ENCODE measurements at places on chromosomes 7 and 10.

DNA sequence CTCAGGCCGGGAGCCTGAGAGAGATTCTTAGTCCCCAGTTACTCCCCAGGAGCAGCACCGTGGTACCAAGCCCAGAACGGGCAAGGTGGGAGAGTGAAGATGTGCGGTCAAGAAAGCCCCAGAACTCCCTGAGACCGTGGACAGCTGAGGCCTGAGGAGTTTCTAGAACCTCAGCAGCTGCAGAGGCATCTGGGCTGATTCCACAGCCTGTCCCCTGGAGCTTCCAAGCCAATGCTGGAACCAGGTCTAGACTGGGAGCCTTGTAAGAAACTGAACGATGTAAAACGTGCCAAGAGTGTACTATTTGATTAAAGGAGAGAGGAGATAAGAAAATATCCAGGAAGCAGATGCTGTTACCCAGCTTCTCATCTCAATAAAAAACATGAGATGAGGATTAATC is 366.3 kb downstream of the TNS3 start:
- DNase-seq = no peak

- no peak for DNase-seq
Observed at GRCh38 chr10:23067337-23067736, 28.0 kb upstream of the MSRB2 start.

DNA sequence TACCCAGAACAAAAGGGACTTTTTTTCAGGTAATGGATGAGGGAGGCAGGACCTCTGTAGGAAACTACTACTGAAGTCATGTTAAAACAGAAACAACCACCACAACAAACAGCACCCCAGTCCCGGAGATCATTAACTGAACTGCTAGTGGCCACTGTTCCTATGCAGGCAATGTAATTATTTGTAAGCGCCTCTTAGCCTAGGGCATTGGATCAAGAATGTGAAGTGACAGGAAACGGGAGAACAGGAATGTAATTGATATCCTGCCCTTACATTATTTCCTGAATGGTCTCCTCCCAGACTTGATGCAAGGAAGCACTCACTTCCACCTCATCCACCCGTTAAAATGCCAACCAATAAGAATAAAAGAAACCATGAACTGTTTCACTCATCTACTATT is 16.7 kb upstream of the GAD2 start:
- no peak for DNase-seq

DNA sequence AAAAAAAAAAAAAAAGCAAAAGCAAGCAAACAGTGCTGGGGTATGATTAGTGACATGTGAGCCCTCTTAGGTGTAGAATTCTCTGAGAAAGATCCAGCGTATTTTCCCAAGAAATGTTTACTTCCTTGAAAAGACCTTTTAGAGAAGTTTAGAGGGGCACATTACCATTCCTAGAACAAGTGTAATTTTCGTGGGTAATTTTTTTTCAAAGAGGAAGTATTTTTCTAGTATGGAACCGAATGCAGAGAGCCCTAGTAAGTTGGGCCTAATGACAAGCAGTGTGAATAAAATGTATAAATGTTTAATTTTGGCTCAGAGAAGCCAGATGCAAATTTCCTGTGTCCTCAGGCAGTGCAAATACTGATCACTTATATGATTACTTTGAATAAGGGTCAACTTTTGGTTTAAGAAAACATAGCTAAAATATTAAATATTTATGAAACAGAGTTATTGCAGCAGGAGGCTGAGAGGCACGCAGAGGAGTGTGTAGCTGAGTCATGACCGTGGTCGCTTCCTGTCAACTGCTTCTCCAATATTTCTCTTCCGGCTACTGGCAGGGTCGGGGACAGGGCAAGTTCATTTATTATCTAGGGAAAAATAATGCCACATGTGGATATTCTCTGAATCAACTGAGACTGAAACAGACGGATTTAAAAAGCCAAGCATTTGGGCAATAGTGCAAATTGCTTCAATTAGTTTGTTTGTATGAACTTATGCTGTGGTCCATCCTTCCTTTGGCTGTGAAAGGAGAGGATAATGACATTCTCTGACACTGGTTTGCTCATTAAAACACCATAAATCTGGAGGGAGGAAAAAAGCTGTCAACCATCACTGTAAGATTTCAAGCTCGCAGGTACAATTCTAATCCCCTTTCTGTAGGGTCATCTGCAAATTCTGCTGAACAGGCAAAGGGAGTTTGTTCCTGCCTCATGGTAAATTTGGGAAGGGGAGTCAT is 495.2 kb downstream of the GLRX3 start:
- DNase-seq = no peak

GRCh38 chr10:12934777-12935176 is 66.7 kb downstream of the CCDC3 start:
- no peak for DNase-seq

GRCh38 chr7:23254051-23254681 is 7.6 kb downstream of the GPNMB start:
- no peak for DNase-seq

DNA sequence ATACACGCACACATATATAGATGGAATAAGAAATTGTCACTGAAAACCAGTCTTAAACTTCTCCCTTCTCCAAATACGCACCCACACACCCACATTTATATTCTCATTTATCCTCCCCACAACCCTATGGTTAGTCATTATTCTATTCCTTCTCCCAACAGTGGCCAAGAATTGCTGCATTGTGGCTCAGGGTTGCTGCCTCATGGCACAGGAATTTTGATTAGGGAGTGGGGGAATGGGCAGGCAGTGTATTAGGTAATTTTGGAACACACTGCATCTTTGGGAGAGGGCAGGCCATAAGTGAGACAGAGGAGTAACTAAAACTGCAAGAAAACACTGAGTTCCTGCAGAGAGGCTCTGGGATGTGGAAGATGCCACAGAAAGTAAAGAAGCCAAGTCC is 35.7 kb downstream of the NAPEPLD start:
- DNase-seq = no peak

GRCh38 chr10:26269754-26270153 is 53.2 kb downstream of the GAD2 start:
- no peak for DNase-seq

GRCh38 chr10:132290631-132291030 is 17.1 kb downstream of the STK32C start:
- DNase-seq = no peak

- no peak for DNase-seq
Observed at GRCh38 chr10:88168171-88169036, 305.0 kb downstream of the PTEN start.

DNA sequence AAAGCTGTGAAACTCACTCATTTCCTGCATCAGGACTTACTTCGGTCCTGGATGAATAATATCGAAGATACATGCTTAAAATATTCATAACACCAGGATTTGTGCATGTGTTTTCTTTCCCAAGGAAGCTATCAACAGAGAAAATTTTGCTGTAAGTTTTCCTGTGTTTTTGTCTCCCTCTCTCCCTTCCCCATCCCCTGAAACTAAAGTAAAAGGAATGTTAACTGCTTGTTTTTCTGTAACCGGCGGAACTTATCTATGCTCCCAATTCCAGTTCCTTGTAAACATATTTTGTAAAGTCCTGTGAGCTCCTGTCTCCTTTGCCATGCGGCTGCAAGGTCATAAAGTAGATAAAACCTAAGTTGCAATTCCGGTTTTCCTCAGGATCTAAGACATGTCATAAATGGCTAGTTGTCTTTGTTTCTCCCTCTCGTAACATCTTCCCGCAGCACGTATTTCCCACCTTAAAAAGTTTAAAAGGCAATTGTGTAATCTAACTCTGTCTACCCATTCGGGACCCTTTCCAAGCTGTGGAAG is 79.0 kb upstream of the POM121L12 start:
- DNase-seq = no peak

DNA sequence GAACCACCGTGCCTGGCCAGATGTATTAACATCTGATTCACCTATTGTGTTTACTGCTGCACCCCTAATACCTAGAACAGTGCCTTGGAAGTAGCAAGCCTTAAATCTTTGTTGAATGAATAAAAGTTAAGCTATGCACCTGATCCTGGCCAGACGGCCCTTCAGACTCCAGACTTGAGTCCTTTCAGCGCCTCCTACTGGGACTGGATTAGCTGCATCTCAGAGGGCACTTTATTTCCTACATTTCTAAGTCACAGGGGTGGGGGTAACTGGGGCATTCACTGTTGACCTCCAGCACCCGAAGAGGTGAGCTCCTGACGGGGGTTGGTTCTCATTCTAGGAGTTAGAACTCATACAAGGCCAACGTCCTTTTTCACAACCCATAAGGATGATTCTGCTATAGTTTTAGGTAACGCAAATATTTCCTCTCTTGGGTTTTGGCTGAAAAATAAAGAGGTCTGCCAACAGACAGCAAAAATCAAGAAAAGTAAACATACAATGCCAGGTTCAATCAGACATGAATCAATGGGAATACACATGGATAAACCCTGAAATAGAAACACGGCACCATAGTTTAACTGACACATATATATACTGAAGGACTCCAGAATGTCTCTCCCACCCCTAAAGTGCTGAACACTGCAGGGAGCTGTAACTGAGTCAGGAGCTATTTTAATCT is 48.0 kb upstream of the DLG5 start:
- no peak for DNase-seq

GRCh38 chr7:475951-476441 is 43.6 kb downstream of the PDGFA start:
- no peak for DNase-seq

GRCh38 chr10:120805014-120805812 is 45.9 kb upstream of the WDR11 start:
- no peak for DNase-seq

GRCh38 chr7:132575419-132575981 is 770 bp downstream of the PLXNA4 start:
- no peak for DNase-seq

GRCh38 chr7:17651863-17652385 is 288.4 kb downstream of the SNX13 start:
- DNase-seq = no peak

GRCh38 chr7:138699661-138700060 is 1.5 kb downstream of the SVOPL start:
- DNase-seq = no peak

GRCh38 chr7:80225361-80225760 is 90.7 kb downstream of the GNAI1 start:
- no peak for DNase-seq

DNA sequence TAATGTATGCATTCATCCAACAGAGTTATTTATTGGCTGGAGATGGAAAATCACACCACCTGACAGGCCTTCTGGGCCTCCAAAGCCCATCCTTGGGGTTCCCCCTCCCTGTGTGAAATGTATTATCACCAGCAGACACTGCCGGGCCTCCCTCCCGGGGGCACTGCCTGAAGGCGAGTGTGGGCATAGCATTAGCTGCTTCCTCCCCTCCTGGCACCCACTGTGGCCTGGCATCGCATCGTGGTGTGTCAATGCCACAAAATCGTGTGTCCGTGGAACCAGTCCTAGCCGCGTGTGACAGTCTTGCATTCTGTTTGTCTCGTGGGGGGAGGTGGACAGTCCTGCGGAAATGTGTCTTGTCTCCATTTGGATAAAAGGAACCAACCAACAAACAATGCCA is 15.3 kb downstream of the TACR2 start:
- no peak for DNase-seq

- DNase-seq = no peak
Observed at GRCh38 chr7:15554081-15554480, 7.7 kb downstream of the AGMO start.

DNA sequence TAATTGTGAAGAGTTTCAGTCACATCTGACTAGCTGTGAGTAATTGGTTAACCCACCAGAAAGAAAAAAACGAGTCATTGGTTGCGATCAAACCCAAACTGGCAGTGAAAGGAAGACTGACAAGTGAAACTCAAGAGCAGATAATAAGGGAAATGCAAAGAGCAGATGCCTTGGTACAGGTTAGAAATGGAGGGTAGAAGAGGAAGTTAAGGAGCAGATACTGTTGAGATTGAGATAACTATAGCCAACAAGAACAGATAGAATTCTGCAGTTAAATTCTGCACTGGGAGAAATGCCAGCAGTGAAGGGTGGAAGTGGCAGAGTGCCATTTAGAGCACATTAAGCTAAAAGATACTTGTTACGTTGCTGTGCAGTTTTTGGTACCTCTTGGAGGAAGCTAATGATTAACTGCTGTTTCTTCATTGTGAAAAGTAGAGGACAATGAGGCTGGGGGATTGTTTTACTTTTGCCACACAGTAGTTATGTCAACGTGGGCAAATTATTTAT is 65.8 kb downstream of the CDK13 start:
- DNase-seq = no peak

GRCh38 chr7:50682079-50682478 is 100.6 kb downstream of the GRB10 start:
- no peak for DNase-seq

- DNase-seq = no peak
Observed at GRCh38 chr7:113087071-113087998, 708 bp upstream of the GPR85 start.

GRCh38 chr7:155163696-155164095 is 93.6 kb downstream of the HTR5A start:
- no peak for DNase-seq

- DNase-seq = no peak
Observed at GRCh38 chr10:132595854-132596253, 58.3 kb downstream of the INPP5A start.

GRCh38 chr7:127948930-127949329 is 82.3 kb downstream of the LRRC4 start:
- no peak for DNase-seq

DNA sequence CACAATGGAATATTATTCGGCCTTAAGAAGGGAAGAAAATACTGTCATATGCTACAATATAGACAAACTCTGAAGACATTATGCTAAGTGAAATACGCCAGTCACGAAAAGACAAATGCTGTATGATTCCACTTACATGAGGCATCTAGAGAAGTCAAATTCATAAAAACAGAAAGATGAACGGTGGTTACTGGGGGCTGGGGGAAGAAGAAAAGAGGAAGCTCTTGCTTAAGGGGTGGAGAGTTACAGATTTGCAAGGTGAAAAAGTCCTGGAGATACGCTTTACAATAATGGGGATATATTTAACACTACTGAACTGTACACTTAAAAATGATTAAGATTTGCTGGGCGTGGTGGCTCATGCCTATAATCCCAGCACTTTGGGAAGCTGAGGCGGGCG is 49.0 kb downstream of the PSMC2 start:
- DNase-seq = no peak

DNA sequence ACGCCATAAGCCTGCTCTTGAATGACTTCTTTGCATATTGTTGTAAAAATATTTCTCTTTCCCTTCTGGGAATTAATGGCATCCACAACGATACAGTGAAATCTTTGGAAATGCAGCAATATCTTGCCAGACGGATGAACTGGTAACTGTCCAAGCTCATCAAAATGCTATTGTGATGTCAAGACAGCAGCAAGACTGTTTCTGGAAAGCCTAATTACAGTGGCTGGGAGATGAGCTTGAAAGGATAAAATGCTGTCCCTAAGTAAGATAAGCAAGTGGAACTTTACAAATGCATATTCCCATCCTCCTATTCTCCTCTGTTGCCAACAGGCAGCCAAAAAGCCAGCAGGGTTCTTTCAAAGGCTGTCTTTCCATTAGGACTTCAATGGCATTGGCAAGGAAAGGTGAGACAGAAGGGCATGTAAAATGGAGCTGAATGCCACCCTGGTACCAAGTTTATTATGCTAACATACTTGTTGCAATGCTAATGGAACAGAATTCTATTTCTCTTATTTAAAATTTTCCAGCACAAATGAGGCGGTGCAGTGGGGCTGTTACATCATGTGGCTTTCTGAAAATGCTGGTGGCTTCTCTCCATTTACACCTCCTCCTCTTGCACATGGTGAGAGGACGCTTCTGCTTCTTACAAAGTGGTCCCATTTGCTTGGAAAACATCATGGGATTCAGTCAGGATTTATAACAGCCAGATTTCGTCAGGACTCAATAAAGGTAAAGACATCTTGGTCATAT is 178.3 kb upstream of the PTER start:
- DNase-seq = no peak

- DNase-seq = no peak
Observed at GRCh38 chr10:128793726-128794655, 667.8 kb upstream of the MKI67 start.
